Activated CD8-positive, alpha-beta T cell treated with anti-CD3 and anti-CD28 coated beads, Interleukin-2, amount 10 ng/mL, durations not matched to agents 7 days and 5 days (primary cell): ENCODE measurements at places on chromosomes 1 and 21.

GRCh38 chr1:27520651-27521050 is 30.7 kb upstream of the WASF2 start:
- DNase-seq, result no peak

DNA sequence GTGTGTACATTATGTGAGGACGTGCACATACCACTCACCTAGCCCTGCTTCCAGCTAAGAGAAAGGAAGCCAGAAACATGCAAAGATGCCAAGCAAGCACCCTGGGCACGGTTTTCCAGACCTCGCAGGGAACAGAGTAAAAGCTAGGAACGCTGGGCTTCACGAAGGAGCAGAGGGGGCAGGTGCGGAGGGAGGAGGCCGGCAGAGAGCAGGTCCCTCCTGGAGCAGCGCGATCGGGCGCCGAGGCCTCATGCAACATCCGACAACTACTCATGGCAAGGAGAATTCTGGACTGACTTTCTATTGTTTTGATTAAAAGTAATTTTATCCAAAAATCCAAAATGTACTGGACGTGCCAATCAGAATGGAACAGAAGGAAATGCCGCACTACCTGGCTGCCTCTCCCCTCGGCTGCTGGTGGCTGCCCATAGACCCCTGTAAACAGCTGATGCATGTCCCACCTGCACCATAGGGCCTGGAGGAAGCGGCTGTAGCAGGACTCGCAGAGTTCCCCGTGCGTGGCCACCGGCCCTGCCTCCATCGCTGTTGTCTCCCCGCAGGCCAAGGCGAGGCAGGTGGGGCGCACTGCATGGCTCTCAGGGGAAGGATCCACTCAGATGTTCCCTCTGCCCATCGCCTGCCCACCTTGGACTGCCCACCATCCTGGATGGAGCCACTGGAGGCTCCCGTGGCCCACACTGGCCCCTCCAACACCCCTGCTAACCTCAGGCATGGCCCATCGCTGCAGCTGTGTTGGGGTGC is 93.5 kb downstream of the WDR4 start:
- no peak for DNase-seq

- no peak for DNase-seq
These were observed 1412.1 kb downstream of the PLA2G4A start for GRCh38 chr1:188240772-188241406.

DNA sequence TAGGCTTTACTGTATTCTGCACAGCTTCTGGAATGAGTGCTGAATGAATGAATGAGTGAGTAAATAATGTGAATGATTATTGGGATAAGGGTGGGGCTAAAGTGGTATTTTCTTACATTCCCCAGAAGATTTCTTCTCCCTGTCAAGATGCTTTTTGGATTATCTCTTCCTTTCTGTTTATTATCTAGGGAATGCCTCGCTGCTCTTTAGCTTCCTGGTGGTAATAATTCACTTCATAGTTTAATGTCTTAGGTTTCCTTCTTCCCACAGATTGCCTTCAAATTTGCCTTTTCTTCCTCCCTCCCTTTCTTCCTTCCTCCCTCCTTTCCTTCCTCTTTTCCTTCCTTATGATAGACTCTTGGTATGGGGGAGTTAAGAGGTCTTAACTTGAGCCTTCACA is 24.0 kb downstream of the DDR2 start:
- DNase-seq, result no peak

DNA sequence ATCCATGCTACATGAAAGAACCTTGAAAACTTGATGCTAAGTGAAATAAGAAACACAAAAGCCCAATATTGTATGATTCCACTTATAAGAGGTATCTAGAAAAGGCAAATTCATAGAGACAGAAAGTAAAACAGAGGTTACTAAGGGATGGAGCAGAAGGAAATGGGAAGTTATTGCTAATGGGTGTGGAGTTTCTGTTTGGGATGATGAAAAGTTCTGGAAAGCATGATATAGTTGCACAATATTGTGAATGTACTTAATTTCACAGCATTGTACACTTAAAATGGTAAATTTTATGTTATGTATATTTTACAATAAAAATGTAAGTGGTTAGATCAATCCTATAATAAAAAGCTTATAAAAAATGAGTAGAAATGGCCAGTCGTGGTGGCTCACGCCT is 1.6 kb upstream of the NECAP2 start:
- no peak for DNase-seq

GRCh38 chr1:213284626-213285025 is 233.6 kb downstream of the RPS6KC1 start:
- DNase-seq, result no peak

GRCh38 chr1:98661544-98662355 is at the start of gene SNX7:
Gene SNX7 (plus strand): TSS chr1:98661721. CDS start chr1:98661732, 11 bp downstream.
- no peak for DNase-seq

DNA sequence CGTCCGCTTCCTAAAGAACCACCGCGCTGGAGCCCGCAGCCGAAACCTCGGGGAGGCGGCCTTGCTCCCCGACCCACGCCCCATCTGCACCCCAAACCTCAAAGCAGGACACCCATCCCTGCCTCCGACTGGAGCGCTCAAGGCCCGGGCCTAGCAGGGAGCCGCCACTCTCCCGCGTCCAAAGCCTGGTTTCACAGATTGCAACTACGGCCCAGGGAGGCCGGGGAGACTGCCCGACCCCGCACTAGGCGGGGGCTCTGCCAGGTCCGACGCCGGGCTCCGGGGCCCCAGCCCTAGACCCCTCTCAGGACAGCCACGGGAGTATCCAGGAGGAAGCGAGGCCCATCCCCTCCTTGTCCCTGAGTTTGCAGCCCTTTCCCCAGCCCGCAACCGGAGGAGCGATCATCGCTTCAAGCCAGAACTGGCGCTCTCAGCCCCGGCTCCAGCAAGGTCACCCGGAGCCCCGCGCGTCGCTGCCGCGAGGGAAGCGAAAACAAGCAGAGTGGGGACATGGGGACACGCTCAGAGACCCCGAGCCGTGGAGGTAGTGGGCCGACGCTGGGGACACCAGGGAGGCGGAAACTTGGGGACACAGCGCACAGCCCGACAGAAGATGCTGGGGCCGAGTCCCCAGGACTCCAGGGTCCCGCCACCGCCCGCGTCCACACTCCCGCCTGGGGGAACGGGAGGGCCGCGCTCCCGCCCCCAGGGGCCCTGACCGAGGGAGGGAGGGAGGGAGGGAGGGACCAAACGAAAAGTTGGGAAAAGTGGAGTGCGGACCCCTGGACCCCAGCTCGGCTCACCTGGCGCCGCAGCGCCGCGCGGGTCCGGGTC is 433 bp downstream of the TMEM200B start:
- DNase-seq, result no peak

DNA sequence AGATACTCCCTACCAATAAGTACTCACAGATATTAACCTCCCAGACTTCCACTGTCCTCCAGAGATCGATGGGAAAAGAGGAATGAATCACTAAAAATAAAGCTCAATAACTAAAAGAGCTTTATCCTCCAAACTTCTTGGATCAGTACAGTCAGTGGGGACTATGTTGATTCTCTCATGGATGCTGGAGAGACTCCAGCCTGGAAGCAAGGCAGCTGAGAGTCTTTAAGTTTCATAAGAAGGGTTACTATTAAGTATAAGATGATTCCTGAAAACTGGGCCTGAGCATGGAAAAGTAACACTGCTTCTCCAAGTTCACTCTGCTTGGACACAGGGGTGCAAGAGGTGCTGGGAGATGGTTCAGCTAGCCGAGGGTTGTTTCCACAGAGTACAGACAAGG is 6.2 kb upstream of the DDR2 start:
- DNase-seq, result no peak
